ENCODE measurements at places on chromosomes 7 and 10.

GRCh38 chr7:143892527-143893300 is 9.3 kb downstream of the TCAF1 start:
- peak; percentile 46 for DNase-seq

DNA sequence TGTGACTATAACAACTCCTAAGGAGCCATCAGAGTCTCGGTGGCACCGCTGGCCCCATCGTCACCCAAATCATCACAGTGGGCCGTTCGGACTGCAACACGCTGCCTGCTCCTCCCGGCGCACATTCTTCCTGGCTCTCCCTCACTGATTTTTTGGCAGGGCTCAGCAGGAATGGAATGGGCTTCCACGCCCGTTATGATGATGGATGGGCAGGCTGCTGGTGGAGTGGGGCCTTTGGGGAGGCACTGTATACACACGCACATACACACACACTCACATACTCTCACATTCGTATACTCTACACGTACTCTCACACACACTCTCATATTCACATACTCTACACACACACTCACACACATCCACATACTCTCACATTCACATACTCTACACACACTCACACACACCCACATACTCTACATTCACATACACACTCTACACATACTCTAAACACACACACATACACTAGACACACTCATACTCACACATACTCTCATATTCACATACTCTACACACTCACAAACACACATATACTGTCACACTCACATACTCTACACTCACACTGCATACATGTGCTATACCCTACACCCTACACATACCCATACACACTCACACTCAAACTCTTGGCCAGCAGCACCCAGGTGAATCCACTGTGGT is 99.8 kb downstream of the KCNMA1 start:
- DNase-seq = no peak

DNA sequence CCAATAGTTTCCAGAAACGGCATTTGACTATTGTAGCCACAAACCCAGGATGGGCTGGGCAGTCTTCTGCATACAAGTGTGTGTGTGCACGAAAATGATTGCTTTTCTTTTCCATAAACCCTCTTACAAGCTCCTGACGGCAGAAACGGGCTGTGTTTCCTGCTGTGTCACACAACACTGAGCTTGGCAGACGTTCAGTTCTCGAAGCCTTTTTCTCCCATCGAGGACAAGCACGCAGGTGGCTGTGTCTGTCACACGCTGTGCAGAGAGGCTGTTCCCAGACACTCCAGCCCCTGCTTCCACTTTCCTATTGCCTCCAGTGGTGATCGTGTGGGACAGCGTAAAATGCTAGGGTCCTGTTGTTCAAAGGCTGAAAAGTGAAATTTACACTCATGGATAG is 32.1 kb downstream of the RBAK start:
- DNase-seq = peak; percentile 24

GRCh38 chr7:130079846-130080394 is 9.6 kb downstream of the KLHDC10 start:
- DNase-seq = no peak

GRCh38 chr7:2314209-2314955 is at the start of gene SNX8:
Gene SNX8 (minus strand): TSS chr7:2314441. CDS start chr7:2314421, 20 bp downstream.
- DNase-seq = peak; percentile 97

All from activated CD8-positive, alpha-beta T cell treated with anti-CD3 and anti-CD28 coated beads, Interleukin-2, amount 10 ng/mL, durations not matched to agents 7 days and 5 days (primary cell).